Globus pallidus (tissue), 1 donor: ENCODE measurements at places on chromosomes 3 and 15.

- no peak for DNase-seq
These were observed 39.0 kb downstream of the NSUN3 start for GRCh38 chr3:94101860-94102259.

DNA sequence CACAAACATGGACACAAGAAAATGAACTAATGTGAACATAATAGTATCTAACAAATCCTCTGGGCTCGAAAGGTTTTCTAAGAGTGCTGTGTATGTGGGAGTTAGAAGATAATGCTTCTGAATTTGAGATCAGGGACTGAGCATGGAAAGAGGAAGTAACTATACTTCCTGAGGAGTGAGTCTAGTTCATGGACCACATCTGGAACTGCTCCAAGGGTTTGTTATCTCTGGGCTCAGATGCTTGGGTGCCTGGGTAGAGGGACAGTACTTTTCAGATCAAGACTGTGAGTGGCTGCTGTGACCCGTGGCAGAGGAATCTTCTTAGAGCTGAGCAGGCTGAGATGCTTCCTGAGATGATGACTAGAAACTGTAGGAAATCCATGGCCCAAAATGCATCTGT is 28.5 kb downstream of the TBC1D23 start:
- DNase-seq, result peak; percentile 15

DNA sequence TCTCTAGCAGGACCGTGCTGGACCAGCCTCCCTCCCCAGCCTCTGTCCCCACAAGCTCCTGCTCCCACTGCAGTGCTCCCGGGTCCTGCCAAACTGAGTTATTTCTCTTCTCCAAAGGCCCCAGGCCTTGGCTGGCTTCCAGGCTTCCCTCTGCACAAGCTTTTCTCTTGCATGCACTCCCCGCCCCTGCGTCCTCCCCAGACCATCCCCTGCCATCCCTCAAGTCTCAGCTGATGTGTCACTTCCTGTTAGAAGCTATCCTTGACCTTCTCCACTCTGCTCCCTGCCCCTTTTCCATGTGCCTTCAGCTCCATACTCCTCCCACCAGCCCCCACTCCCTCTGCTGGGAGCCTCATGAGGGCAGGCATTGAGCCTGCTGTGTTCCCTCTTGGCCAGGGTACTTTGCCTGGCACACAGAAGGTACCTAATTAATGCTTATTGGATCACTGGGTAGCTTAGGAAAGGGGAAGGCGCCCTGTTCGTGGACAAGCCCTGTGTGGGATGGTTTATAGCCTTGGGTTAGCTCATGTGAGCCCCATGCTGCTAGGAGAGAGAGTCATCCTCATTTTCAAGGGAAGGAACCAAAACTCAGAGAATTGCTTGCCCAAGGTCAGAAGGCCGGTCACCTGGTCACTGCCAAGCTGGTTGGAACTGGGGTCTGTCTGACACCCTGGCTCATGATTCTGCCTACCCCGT is 56.4 kb downstream of the FEM1B start:
- DNase-seq, result no peak

GRCh38 chr3:139131951-139132350 is 87.3 kb upstream of the PRR23C start:
- no peak for DNase-seq

GRCh38 chr15:38530113-38530512 is 34.5 kb downstream of the RASGRP1 start:
- no peak for DNase-seq

- peak; percentile 26 for DNase-seq
These were observed 30.8 kb upstream of the MAP3K13 start for GRCh38 chr3:185332026-185332735.

GRCh38 chr3:72340476-72341379 is 507.5 kb downstream of the SHQ1 start:
- DNase-seq, result no peak

GRCh38 chr15:82851306-82851850 is 42.0 kb downstream of the WHAMM start:
- no peak for DNase-seq

DNA sequence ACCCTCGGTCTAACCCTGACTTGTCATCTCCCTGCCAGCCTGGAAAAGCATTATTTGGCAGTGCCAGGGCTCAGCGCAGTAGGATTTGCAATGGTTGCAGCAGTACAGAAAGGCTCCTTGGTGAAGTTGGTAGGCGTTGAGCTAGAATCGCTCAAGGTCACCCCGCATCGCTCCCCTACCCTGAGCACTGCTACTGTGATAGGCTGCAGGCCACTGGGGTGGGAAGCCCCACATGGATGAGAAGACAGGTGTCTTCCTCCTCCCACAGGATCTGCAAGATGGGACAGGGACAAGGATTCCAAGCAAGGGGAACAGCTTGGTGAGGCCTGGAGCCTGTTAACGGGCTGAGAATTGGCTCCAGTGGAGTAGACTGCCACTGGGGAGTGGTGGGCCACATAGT is 10.7 kb downstream of the CLK3 start:
- no peak for DNase-seq

GRCh38 chr15:27889258-27889657 is 209.9 kb downstream of the OCA2 start:
- DNase-seq, result no peak

- no peak for DNase-seq
These were observed 40.4 kb downstream of the SH3GL3 start for GRCh38 chr15:83487519-83487918.

- DNase-seq, result no peak
These were observed 101.4 kb downstream of the FNDC3B start for GRCh38 chr3:172140499-172141391.

GRCh38 chr15:96150254-96150653 is 180.2 kb upstream of the NR2F2 start:
- DNase-seq, result no peak

- peak; percentile 66 for DNase-seq
These were observed 139.3 kb downstream of the TNIK start for GRCh38 chr3:171320750-171321558.

- DNase-seq, result no peak
These were observed 77.0 kb downstream of the TRANK1 start for GRCh38 chr3:36867810-36868209.
